ENCODE measurements at places on chromosomes 4 and X.
A peak's percentile ranks its signal among the peaks of the same experiment; 100 is the strongest.

DNA sequence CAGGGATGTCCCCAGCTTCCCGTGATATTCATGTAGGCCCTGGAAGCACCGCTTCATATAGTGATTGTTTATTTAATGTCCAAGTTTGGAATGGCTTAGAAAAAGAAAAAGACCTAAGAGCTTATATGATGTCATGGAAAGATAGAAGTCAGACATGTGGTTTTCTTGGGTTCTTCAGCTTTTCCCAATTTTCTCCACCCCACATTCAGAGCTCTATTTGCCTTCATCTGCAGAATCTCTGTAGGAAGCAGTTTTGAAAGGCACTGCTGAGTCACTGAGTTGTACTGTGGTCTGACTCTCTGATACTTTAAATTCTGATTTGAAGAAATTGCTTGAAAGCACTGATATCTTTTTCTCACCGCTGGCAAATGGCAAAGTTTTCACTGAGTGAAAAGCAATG is 120.6 kb upstream of the EDNRA start:
- DNase-seq: no peak

GRCh38 chr4:165656399-165656798 is 216.6 kb upstream of the TLL1 start:
- no peak for DNase-seq

DNA sequence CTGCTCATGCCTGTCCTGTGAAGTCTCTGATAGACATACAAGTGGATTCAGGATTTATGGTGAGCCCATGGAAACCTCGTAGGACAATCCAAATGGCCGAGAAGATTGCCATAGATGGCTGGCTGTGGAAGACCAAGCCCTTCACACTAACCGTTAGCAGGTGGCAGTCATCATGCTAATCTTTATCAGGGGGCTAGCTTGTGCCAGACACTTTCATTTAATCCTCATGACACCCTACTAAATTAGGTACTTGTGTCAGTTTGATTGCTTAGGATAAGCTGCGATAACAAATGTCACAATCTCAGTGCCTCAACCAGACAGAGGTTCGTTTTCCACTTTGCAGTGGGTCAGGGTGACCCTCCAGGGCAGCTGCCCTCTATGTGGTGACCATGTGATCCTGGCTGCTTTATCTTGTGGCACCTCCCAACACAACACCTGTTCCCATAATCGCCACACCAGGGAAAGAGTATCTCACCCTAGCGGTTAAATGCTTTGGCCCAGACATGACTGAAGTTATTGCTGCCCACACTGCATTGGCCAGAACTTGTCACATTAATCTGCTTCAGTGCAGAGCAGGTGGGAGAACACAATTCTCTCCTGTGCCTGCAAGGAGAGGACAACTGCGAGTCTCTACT is 60.8 kb downstream of the REPS2 start:
- no peak for DNase-seq

DNA sequence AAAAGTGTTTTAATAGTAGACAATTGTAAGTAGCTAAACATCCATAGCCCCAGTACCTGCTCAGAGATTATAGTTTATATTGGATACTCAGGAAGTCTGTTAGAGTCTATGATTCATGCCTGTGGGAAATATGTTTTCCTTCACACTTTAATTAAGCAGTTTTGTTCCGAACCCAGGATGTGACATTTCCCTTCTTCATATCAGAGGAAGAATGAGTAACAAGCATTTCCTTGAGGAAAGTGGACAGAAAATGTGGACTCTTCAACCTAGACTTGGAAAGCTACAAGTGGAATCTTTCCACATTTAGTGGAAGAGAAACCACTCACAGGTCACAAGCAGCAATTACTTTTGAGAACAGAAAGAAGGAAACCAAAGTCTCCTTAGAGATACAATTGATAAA is 419.4 kb downstream of the C4orf33 start:
- no peak for DNase-seq

GRCh38 chrX:110395877-110396276 is 37.2 kb downstream of the RTL9 start:
- DNase-seq: no peak

DNA sequence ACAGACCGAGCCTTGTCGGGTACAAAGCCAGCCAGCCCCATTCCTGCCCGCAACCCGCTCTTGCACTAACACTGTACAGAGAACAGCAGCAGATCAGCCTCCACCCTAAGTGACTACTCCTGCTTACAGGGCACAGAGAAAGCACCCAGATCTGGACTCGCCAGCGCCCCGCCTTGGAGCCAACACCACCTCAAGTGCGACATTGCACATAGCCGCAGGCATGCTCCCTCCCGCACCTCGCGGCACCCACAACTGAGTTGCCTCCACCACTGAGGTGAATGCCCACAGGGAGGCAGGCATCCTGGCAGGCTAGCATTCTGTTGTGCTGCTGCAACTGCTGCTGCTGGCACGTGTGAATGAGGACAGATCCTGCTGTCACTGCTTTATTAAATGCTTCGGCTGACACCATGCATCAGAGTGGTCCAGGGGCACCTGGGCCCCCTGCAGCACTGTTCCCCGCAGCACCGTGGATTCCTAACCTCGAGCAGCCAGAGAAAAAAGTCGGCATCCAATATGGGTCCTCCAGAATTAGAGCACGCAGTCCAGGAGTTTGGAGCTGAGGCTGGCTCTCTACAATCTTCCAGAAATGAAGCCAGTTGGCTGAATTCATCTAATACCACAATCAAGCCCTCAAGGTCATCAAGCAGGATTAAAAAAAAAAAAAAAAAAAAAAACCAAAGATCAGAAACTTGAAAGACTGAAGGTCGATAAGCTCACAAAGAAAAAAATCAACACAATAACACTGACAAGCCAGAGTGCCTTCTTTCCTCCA is 352.9 kb downstream of the GASK1B start:
- DNase-seq: no peak

DNA sequence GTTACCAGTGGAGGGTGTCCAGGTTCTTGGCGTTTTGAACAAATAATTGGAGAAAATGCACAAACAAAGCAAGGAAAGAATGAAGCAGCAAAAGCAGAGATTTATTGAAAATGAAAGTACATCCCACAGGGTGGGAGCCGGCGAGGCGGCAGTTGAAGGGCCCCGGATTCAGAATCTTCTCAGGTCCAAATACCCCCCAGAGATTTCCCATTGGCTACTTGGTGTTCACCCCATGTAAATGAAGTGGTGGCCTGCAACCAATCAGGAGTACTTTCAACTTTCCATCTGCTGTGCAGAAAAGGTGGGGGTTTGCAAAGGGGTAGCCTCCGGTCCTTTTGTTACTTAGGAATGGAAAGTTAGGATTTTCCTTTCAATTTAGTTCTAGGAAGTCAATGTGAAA is 1447.0 kb downstream of the C4orf33 start:
- no peak for DNase-seq

DNA sequence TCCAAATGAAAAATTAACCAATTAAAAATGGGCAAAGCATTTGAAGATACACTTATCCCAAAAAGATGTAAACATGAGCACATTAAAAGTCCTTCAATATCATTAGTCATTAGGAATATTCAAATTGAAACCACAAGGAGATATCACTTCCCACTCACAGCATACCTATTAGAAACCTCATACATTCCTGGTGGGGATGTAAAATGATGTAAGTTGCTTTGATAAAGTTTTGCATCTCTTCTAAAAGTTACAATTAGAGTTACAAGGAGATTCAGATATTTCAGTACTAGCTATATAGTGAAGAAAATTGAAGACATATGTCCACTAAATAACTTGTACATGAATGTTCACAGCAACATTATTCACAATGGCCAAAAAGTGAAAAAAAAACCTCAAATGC is 1109.3 kb upstream of the LCORL start:
- DNase-seq: no peak

DNA sequence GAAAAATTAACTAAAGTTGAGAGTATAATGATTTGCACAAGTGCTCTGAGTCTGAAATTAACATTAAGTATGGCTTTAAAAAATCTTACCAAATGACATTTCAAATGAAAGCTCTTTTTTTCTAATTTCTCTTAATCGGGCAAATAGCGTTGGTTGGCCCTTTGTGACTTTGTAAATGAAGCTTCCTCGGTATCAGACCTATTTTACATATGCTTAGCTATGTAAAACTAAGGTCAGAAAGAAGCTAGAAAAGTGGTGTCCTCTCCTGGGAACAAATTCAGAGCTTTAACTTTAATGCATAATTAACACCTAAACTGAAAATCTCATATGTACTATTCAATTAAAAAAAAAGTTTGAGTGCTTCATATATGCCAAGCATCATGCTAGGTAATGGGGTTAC is 62.7 kb downstream of the N4BP2 start:
- DNase-seq: no peak

- DNase-seq: no peak
Observed at GRCh38 chr4:151537687-151538086, 128.7 kb downstream of the FHIP1A start.

GRCh38 chrX:131783555-131784308 is 239.4 kb upstream of the STK26 start:
- no peak for DNase-seq

GRCh38 chr4:159689526-159689925 is 586.6 kb downstream of the RAPGEF2 start:
- no peak for DNase-seq

DNA sequence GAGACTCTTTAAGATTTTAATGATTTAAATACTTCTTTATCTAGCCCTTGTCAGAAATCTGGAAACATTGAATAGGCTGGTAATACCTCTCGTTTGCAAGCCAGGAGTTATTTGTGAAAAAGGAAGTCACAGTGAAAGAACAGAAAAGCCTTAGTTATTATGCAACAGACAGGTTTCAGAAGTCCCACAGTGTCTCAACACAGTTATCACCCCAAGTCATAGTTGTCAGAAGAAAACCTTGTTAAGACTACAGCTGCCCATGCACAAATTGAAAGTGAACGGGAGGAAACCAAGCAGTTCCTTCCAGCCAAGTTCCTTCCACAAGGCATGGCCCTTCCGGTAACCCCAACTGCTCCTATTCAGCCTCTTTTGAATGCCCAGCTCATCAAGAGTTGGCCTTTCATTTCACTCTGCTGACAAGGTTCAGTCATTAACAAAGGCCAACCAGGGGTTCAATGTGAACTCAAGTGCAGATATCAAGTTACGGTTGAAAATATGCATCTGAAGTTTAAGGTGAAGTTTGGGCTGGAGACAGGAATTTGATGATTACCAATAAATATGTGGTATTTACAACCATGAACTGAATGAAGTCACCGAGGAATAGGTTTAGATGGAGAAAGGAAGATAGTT is 15.6 kb downstream of the ALPK1 start:
- peak; percentile 49 for DNase-seq

DNA sequence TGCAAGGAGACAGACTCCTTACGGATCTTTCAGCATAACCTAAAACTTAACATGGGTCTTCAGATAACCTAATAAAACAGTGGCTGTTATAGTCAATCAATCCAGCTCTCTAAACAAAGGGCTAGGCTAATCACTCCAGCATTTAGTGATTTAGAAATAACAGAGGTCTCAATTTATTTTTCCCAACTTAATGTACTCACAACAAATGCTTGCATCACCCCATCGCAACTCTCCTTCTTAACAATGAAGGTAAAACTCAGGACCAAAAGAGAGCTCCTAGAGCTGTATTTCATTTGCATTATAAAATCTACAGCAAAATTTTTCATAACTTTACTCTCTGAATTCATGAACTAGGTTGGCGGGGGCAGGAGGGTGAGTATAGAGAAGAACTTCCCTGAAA is 1.1 kb downstream of the LIN54 start:
- no peak for DNase-seq

GRCh38 chrX:13903405-13903804 is 86.5 kb upstream of the GPM6B start:
- no peak for DNase-seq

DNA sequence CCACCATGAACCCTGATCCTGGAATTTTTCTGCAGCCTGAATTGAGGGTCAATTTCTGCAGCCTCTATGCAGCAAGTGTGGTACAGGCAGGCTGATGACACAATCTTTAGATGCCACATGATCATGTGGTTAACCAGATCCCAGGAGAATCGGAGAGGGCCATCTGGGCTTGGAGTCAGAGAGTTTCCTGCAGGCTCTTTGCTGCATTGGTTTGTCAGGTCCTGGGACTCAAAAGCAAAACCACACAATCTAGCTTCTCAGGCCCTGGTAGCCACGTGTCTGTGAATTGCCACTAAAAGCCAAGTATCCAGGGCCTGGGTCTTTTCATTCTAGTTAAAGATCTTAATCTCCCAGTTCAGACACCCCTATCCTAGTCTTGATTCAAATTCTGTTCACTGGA is 464.5 kb downstream of the BCOR start:
- no peak for DNase-seq

GRCh38 chr4:41192136-41192535 is 22.2 kb downstream of the APBB2 start:
- DNase-seq: no peak

DNA sequence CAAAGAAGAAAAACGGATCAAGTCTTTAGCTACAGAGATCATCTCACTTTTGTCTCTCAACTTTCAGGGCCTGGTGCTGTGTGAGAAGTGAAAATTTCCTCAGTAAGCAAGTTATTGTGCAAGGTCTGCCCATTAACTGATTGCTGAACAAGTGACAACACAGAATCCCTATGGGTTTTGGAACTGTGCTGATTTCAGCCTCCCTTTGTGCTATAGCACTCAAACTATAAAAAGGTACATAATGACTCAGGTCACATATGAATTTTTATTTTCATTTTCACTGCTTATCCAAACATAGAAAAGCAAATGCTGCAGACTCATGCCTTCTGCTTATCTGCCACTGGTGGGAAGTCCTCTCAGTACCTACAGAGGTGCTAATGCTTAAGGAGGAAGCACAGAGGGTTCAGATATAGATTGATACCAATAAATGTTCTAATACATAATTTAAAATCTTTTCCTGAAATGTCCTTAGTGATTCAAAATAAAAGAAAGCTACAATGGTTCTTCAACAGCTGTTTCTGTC is 576.2 kb upstream of the CT83 start:
- DNase-seq: no peak

- DNase-seq: no peak
Observed at GRCh38 chr4:85669204-85669603, 194.3 kb downstream of the ARHGAP24 start.

- DNase-seq: no peak
Observed at GRCh38 chr4:98739751-98740150, 81.3 kb upstream of the TSPAN5 start.

- DNase-seq: no peak
Observed at GRCh38 chrX:16022580-16023200, 100.7 kb upstream of the GRPR start.

DNA sequence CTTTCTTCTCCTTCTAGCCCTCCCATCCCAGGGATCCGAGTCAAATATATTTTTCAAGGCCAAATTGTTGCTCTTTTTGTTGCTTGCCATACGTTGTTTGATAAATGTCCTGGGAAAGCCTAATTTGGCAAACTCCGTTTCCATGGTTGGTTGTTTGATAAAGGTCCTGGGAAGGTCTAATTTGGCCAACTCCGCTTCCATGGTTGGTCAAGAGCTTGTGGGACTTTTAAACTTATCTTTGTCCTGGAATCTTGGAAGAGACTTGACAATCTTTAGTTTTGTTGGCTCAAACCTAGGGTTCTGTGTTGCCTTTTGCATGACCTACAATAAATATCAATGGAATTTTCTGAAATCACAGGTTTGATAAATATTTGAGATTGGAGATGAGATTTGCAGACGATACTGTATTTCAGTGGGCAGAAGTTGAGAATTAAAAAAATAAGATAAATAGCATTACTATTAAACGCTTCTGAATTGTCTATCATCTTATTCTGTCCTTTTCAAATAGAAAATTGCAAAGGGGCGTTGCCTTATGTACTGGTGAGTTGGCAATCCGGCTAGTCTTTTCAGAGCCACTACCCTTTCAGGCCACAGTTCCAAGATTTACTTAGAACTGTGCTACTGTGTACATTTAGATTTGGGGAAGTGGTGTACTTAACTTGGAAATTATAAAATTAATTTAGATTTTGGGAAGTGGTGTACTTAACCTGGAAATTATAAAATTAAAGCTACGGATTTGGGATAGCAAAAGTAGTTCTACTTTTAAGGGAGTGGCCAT is 804 bp downstream of the OSTC start:
- no peak for DNase-seq

Measured in GM18507 (cell line).